Stimulated activated CD8-positive, alpha-beta memory T cell treated with anti-CD3 and anti-CD28 coated beads, Interleukin-4, amount 100 ng/mL, for 48 hours (primary cell): ENCODE measurements at places on chromosomes 7 and 10.

DNA sequence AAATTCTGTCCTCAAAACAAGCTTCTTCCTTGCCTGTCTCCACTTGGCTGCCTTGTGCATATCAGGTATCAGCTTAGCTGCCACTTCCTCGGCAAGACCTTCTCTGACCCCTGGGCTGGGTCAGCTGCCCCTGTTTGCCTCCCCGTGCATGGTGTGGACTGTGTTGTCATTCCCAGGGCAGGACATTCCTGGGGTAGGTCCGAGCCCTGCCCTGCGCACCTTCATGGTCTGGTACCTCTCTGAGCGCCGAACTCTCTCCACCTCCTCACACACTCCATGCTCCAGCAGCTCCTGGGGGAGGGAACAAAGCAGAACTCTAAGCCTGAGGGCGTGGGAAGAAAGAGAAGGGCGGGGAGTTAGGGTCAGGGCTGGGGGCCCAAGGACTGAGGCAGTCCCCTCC lies 3.8 kb downstream of the POLM start:
- no peak for DNase-seq

DNA sequence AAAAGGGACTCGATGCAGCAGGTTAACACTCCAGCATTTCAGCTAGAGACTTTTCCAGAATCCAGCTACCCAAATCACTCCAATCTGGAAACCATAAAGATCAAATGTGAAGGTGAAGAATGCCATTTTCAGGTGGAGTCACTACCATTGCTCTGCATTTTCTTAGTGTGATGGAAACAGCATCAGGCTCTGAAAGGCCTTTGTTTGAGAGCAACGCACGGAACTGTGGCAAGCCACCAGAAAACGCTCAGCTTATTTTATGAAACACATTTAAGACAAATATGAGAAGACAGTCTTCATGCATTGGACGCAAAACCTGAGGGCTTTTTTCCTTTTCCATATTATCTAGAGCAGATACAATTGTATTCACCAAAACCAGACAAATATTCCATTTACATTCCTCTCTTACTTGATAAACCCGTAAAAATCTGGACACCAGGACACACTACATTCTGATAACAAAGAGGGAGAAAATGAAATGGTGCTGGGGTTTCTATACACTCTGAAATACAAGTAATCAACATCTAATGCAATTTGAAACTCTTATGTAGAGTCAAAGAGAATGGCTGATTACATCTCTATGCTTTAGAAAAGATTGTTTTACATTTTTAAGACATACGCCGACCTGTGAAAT lies 99.1 kb downstream of the NRP1 start:
- DNase-seq = no peak

GRCh38 chr10:128287921-128288320 lies 161.7 kb upstream of the MKI67 start:
- no peak for DNase-seq

GRCh38 chr7:40658729-40659128 lies 523.9 kb downstream of the SUGCT start:
- no peak for DNase-seq

DNA sequence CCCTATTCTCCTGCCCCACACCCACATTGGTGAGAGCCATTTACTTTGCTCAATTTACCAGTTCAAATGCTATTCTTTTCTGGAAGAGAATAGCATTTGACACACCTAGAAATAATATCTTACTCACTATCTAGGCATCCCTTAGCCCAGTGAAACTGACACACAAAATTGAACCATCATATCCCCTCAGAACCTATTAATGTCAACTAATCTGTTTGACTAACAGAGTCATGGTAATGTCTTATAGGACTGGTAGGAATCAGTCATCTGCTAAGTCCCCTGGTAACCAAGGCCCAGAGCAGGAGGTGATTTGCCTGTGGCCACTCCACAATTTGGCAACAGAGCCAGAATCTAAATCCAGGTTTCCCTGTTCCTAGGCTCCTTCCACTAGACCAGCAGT lies 63.3 kb downstream of the PPP1R3C start:
- DNase-seq = no peak

DNA sequence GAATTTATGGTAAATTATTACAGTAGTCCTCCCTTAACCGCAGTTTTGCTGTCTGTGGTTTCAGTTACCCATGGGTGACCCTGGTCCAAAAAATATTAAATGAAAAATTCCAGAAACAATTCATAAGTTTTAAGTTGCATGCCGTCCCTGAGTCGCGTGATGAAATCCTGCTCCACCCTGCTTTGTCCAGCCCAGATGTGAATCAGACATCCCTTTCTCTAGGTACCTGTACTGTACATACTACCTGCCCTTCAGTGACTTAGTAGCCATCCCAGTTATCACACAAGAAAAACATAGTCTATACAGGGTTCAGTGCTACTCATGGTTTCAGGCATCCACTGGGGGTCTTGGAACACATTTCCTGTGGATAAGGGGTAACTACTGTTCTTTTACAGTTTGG lies 20.5 kb upstream of the RHEB start:
- no peak for DNase-seq

GRCh38 chr10:98391578-98391991 lies 23.4 kb downstream of the PYROXD2 start:
- DNase-seq = no peak

GRCh38 chr7:108875139-108875538 lies 305.5 kb downstream of the DNAJB9 start:
- peak; percentile 37 for DNase-seq

DNA sequence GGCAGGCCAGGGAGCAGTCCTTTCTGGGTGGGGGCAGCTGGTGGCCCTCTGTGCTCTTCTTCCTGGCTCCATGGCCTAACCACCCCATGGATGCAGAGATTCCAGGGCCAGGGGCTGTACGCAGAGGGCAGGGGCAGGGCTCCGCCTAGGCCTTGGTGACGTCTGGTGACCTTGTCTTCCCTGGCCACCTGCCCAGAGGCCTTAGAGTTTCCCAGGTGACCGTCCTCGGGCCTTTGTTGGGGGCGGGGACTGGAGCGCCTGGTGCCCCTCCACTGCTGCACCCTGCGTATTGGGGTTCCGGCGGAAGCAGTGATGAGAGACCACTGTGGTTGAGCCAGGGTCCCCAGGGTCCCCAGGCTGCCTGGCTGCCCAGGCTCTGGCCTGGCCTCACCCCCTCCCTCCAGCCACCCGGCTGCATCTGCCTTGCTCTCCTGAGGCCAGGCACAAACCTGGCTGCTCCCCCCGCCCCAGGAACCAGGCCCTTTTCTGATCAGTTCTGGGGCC lies 10.3 kb downstream of the PWWP2B start:
- no peak for DNase-seq

- DNase-seq = no peak
Measured at GRCh38 chr10:16466001-16466400, 29.2 kb downstream of the PTER start.

- DNase-seq = no peak
Measured at GRCh38 chr10:94983555-94983954, 45.1 kb downstream of the CYP2C9 start.

DNA sequence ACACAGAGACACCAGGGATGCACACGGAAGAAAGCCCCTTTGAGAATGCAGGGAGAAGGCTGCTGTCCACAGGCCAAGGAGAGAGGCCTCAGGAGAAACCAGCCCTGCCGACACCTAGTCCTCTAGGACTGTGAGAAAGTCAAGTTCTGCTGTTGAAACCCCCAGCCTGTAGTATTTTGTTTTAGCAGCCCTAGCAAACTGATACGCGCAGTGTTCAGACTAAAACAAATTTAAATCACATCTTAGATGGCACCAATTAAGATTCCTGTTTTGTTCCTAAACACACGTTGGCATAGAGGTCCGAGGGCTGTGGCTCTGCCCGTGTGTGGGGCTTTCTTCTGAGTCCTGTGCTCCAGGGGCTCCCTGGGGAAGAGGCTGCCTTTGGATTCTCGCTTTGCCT lies 21.7 kb downstream of the LMTK2 start:
- DNase-seq = no peak

DNA sequence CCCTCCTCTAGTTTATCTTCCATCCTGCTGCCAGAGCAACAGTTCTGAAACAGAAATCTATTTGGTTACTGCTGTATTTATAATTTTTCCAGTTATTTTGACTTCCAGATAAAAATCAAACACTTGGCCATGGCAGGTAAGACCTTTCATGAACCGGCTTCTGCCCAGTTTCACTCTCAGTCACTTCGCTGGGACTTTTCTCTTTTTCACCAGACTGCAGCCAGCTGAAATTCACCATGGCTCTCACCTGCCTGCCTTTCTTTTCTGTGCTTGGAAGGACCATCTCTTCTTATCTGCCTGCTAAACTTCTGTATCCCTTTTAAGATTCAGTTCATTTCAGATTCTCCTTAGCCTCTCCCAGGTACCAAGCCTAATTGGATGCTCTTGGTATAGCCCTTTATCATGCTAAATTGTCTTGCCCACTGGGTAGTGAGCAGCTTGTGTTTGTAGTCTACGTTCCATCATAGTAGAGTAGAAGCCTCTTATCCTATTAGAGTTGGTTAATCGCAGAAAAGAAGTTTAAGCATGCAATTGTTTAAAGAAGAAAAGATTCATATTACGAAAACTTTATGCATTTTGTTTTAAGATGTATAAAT lies 71.7 kb downstream of the TAF3 start:
- no peak for DNase-seq

- no peak for DNase-seq
Measured at GRCh38 chr7:75881436-75882095, 2.7 kb downstream of the RHBDD2 start.

DNA sequence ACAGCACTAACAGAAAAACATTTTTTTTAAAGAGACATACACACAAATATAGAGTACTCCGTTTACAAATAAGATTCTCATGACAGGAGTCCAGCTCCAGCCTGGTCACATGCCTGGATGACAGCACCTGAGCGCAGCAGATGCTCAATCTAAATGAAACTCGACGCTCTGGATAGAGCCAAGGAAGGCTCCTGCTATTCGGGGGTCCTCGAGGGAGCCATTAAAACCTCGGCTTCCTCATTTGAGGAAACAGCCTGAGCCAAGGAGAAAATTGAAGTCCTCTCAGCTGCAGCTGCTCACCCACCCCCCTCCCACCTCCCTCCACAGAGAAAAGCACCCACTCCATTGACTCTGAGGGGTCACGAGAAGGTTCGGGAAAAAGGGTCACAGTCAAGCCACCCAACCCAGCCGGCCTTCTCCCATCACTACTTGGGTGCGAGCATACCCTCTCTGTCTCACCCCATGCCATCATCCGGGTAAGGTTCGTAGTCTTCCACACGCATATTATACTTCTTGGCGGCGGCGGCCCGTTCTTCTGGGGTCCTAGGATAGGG lies 673 bp downstream of the NDUFB8 start:
- DNase-seq = peak; percentile 39

DNA sequence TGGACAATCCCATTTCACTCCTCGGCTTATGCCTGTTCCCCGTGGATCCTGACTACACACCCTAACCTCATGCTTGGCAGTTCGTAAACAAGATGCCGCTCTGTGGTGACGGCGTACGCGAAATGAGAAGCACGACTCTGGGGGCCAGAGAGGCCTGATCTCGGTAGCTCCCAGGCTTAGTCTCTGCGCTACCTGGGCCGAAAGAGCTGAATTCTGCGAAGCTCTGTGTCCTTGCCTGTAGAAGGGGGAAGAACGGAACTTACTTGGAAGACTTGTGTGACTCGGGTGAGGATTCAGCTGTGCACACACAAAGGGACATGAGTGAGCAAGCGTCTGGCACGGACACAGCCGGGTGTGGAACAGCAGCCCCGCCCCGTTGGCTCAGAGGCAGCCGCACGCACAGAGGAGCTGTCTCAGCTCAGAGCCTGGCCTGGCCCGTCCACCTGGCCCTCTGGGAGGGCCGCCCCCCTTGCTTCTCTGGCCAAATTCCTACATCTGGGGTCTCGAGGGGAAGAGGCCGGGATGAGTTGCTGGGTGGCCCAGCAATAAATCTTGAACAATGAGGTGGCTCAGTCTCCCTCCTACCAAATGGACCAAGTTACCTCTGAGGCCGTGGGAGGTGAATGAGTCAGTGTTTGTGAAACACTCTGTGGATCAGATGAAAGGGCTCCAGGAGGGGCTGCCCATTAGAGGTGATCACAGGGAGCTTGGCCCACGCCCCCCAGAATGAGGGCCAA lies 83.8 kb downstream of the PDGFA start:
- peak; percentile 34 for DNase-seq

DNA sequence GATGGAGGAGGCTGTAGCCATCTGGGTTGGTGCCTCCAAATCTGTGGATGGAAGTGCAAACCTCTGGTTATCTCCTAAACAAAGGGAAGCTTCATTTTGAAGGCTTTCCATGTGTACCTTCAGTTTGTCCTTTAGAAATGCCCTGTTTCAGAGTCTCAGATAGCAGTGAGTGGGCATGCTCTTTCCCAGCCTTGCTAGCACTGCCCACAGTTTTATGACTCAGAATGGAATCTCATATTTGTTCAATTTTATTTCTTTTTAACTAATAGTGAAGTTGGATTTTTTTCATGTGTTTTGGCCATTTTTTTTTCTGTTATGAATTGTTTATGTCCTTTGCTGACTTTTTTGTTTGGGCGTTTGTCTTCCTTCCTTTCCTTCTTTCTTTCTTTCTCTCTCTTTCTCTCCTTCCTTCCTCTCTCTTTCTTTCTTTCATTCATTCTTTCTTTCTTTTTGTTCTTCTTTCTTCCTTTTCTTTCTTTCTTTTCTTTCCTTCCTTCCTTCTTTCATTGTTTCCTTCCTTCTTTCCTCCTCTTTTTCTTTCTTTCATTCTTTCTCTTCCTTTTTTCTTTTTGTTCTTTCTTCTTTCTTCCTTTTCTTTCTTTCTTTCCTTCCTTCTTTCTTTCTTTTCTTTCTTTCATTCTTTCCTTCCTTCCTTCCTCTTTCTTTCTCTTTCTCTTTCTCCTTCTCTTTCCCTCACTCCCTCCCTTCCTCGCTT lies 25.6 kb downstream of the PRF1 start:
- DNase-seq = no peak

DNA sequence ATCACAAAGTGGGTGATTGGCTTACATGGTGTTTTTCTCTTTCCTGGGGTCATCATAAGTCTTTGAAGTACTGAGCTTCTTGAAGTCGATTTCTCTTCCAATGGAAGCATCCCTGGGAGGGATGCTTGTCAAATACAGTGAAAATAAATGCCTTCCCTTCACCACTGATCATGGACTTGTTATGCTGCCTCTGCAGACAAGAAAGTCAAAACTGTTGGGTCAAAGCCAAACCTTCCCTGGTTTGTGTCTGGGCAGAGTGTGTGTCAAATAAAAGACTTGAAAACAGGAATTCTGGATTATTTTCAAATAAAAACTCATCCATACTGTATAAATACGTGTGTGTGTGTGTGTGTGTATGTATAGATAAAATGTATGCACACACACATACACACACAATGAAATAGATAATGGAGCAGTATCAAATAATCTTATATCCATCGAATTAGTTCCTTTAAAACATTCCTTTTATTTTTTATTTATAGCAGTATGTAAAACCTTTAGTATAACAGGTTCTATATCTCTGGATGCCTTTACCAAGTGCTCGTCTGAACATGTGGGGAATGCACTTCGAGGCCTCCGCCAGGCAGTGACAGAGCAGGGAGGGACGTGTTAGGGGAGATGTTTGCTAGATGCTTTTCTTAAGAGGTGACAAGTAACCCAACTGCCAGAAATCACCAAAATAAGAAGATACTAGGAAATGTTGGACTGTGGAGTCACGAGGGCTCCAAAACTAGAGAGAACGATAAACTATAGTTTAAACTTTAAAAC lies 27.2 kb upstream of the WNT16 start:
- no peak for DNase-seq

- DNase-seq = no peak
Measured at GRCh38 chr7:100687261-100687660, 6.8 kb downstream of the GIGYF1 start.

- no peak for DNase-seq
Measured at GRCh38 chr7:105487579-105488571, 34.2 kb downstream of the PUS7 start.
